ENCODE measurements at places on chromosomes 16 and 17. TPM values are rescaled to one million over a fixed set of nuclear protein-coding genes. Genes with fewer than 3 reads are reported as not detected.

The UBE2G1 gene
- total RNA-seq: 78.1 TPM

The TP53TG3C gene
- not detected for total RNA-seq

The TERB1 gene
- total RNA-seq: not detected

The ATP2A1 gene
- 0.84 TPM for total RNA-seq

- no peak overlapping the region for H3K4me3 ChIP-seq
- H3K27me3 ChIP-seq: no peaks in the 10 kb centered on the region
- DNase-seq: no peak
These were observed 204.2 kb upstream of the KCNJ16 start for GRCh38 chr17:69870751-69871199.

- no peak overlapping the region for H3K27ac ChIP-seq
- H3K36me3 ChIP-seq: no peaks in the 10 kb centered on the region
- H3K4me3 ChIP-seq: no peak overlapping the region
- no peaks in the 10 kb centered on the region for H3K27me3 ChIP-seq
These were observed 588.7 kb downstream of the CDH13 start for GRCh38 chr16:83215406-83216001.

GRCh38 chr16:410516-411178, 9.0 kb downstream of the DECR2 start:
- H3K4me1 ChIP-seq: no peaks in the 10 kb centered on the region
- H3K4me3 ChIP-seq: no peak overlapping the region
- no peaks in the 10 kb centered on the region for H3K36me3 ChIP-seq
- H3K27ac ChIP-seq: no peak overlapping the region
- no peaks in the 10 kb centered on the region for H3K27me3 ChIP-seq
- no peak for DNase-seq

DNA sequence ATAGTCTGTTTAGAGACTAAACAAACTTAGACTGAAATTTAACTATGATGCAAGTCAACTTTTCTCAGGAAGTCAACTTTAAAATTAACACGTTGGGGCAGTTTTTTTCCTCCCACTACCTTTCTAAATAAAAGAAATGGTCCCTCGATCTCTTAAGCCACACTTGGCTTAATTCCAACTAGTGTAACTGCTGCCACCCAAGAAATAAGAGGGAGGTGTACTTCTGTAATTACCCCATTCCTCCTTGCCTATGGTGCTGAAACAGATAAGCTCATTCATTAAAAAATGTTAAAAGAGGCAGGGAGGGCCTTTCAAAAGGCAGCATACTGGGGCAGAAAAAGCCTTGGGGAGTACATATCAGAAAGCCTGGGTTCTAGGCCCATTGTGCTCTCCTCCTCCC, 59.8 kb downstream of the NCOR1 start:
- no peaks in the 10 kb centered on the region for H3K4me1 ChIP-seq
- no peak overlapping the region for H3K27ac ChIP-seq
- no peak for DNase-seq
- H3K4me3 ChIP-seq: no peak overlapping the region

DNA sequence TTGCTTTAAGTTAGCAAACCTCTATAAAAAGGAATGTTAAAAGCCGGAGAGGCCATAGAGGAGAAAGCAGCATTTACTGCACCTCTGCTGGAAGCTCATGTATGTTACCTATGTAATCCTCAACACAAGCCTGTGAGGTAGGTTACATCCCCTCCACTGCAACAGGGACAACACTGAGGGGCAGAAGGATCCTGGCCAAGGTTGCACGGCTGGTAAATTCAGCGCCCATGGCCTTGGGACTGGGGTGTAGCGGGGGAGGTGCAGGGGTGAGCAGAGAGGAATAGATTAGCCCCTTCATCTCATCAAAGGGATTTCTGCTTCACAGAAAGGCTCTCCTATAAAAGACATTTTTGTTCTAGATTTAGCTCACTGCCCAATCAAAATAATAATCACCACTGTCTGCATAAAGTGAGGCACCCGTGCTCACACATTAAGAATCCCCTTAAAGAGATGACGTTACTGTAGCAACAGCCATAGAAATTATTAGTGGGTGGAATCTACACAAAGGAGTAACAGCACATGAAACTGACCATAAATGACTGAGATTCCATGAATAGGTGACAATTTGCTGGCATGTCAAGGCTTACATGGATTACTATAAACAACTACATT, 3.3 kb downstream of the ZCCHC14 start:
- H3K27ac ChIP-seq: no peak overlapping the region
- no peak overlapping the region for H3K4me3 ChIP-seq
- H3K4me1 ChIP-seq: peaks cover 16% of the 10 kb centered on the region
- no peaks in the 10 kb centered on the region for H3K36me3 ChIP-seq

DNA sequence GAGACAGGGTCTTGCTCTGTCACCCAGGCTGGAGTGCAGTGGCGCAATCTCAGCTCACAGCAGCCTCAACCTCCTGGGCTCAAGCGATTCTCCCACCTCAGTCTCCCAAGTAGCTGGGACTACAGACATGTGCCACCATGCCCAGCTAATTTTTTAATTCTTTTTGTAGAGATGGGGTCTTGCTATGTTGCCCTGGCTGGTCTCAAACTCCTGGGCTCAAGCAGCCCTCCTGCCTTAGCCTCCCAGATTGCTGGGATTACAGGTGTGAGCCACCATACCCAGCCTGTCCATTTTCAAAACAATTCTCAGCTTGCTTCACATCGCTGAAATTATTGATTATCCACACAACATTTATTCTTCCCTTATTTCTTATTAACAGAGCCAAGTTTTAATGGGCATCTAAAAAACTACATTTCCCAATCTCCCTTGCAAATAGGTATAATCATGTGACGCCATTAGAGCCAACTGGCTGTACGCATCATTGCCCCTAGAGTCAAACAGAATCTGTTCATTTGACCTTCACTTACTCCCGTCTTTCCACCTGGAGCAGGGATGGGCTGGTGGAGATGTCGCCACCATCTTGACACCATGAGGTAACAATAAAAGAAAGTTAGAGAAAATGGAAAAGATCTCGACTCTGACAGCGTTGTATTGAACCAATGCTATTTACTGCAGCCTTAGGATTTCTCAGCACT, 148.0 kb upstream of the FOXF1 start:
- H3K4me1 ChIP-seq: no peaks in the 10 kb centered on the region
- H3K27ac ChIP-seq: no peak overlapping the region
- no peaks in the 10 kb centered on the region for H3K36me3 ChIP-seq
- H3K27me3 ChIP-seq: no peaks in the 10 kb centered on the region
- DNase-seq: no peak
- no peak overlapping the region for H3K4me3 ChIP-seq

GRCh38 chr16:55500530-55501011, 8.3 kb upstream of the LPCAT2 start:
- no peak overlapping the region for H3K4me3 ChIP-seq
- no peak overlapping the region for H3K27ac ChIP-seq
- H3K36me3 ChIP-seq: no peaks in the 10 kb centered on the region
- H3K27me3 ChIP-seq: no peaks in the 10 kb centered on the region
- H3K4me1 ChIP-seq: no peaks in the 10 kb centered on the region

- no peaks in the 10 kb centered on the region for H3K27me3 ChIP-seq
- peaks cover 17% of the 10 kb centered on the region for H3K36me3 ChIP-seq
- H3K4me3 ChIP-seq: no peak overlapping the region
- no peak overlapping the region for H3K27ac ChIP-seq
These were observed 61.5 kb downstream of the SLC39A11 start for GRCh38 chr17:73030995-73031394.

All from B cell (primary cell).